ENCODE measurements at places on chromosomes 2 and 18. TPM values are rescaled to one million over a fixed set of nuclear protein-coding genes. Genes with fewer than 3 reads are reported as not detected.

The CYP1B1 gene
- 19.5 TPM for total RNA-seq

The FTCDNL1 gene
- total RNA-seq, result 0.21 TPM

The PROM2 gene
- total RNA-seq, result 37.1 TPM

The SKA1 gene
- 1.2 TPM for total RNA-seq

The ZEB2 gene
- not detected for total RNA-seq

The AKAIN1 gene
- not detected for total RNA-seq

The REL gene
- 12.1 TPM for total RNA-seq

The TLX2 gene
- not detected for total RNA-seq

The COL3A1 gene
- 0.43 TPM for total RNA-seq

The ANO7 gene
- not detected for total RNA-seq

The CAPN14 gene
- total RNA-seq, result 2.2 TPM

The DGUOK gene
- total RNA-seq, result 56.5 TPM

The FER1L5 gene
- total RNA-seq, result under 0.01 TPM

The IL37 gene
- total RNA-seq, result not detected

The UPP2 gene
- total RNA-seq, result not detected

The ALS2 gene
- total RNA-seq, result 16.0 TPM

The NAB1 gene
- 110 TPM for total RNA-seq

The EDAR gene
- total RNA-seq, result 0.48 TPM

The KATNAL2 gene
- under 0.01 TPM for total RNA-seq

The SOWAHC gene
- 53.5 TPM for total RNA-seq

The ALLC gene
- total RNA-seq, result not detected

The ANKRD29 gene
- total RNA-seq, result 14.1 TPM

The ANKRD30BL gene
- total RNA-seq, result under 0.01 TPM

The IL18RAP gene
- total RNA-seq, result 0.48 TPM

The AMER3 gene
- not detected for total RNA-seq

The MEP1B gene
- not detected for total RNA-seq

The CYP27C1 gene
- total RNA-seq, result 0.43 TPM

The EPHA4 gene
- 5.8 TPM for total RNA-seq

The RFTN2 gene
- total RNA-seq, result not detected
